HT1080 (cell line): ENCODE measurements at places on chromosomes 4 and X. TPM values are rescaled to one million over a fixed set of nuclear protein-coding genes. Genes with fewer than 3 reads are reported as not detected.

Gene C4orf51
- total RNA-seq = not detected in 2 replicates

Gene PLAC8
- not detected in 2 replicates for total RNA-seq

DNA sequence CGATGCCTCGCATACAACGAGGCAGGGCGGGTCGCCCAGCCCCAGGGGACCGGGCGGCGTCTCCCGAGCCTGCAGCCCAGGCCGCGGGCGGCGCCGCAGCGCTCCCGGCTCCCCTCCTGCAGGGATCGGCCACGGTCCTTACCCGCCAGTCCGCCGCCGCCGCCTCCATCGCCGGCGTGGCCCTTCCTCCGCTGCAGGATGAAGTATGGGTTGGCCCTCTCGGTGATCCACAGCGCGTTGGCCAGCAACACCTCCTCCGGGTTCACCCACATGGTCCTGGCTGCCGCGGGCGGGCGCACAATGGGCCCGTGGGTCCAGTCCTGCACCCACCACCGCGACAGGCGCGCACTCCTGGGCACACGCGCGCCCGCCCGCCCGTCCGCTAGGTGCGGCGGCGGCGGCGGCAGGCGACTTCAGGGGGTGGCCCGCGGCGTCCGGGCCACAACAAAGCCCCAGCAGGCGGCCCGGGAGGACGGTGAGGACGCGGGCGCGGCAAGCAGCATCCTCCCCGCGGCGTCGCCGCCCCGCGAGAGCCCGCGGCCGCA is 339 bp downstream of the TBC1D9 start:
- DNase-seq = peak; percentile 34

Gene KCND1
- total RNA-seq = 0.23 and 0.42 TPM in 2 replicates

- peak; percentile 39 for DNase-seq
Measured at GRCh38 chrX:118350221-118350620, 4.3 kb downstream of the WDR44 start.

Gene ERAS
- total RNA-seq = not detected in 2 replicates

Gene CXCL3
- 3.8 and 5.5 TPM in 2 replicates for total RNA-seq

GRCh38 chr4:147011411-147011810 is 65.7 kb upstream of the TTC29 start:
- DNase-seq = no peak

GRCh38 chr4:25441519-25442117 is 64.6 kb downstream of the ANAPC4 start:
- peak; percentile 66 for DNase-seq

- DNase-seq = no peak
Measured at GRCh38 chrX:35023683-35024082, 81.1 kb downstream of the FAM47B start.

- no peak for DNase-seq
Measured at GRCh38 chrX:39899856-39900776, 197.6 kb downstream of the BCOR start.

GRCh38 chrX:39388730-39389129 is 587.5 kb downstream of the MID1IP1 start:
- no peak for DNase-seq

DNA sequence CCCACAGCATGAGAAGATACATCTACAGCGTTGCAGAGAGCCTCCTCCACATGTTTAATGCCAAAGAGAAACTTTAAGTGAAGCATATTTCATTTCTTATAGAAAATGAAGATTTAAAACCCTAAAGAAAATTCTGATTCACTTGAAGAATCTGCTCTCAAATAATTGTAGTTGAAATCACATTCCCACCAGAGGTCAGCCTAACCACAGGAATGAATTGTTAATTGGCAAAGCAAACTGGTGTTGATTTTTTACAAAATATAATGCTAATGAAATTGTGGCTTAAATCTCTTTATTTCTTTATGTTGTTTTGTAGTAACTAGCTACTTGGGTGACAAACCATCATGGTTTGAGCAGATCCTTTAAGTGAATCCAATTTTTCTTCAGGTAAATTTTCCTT is 31.1 kb upstream of the WDR17 start:
- DNase-seq = no peak

Gene GAGE2A
- 5.9 and 15.7 TPM in 2 replicates for total RNA-seq

Gene ZCCHC13
- total RNA-seq = not detected in 2 replicates

Gene HERC5
- 0.20 and 0.95 TPM in 2 replicates for total RNA-seq

GRCh38 chr4:74320559-74321118 is 12.4 kb downstream of the EPGN start:
- DNase-seq = peak; percentile 83

DNA sequence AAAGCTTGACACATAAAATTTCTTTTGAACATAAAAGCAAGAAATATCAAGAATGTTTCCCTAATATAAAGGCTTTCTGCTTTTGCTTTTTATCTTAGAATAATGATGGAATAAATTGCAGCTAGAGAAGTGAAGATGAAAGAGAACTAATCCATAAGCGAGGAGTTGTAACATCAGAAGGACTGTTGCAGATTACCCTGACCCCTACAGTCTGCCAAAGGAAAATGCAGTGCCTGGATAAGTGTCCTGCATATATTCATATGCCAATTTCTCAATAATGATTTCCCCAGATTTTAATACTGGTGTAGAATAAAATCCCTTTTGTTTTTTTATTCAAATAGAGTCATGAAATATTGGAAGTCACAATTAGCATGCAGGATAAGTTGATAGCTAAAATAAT is 115.9 kb downstream of the MAGEC2 start:
- no peak for DNase-seq

- peak; percentile 41 for DNase-seq
Measured at GRCh38 chr4:153651587-153651986, 32.5 kb upstream of the TLR2 start.

GRCh38 chr4:73743281-73743680 is 2.9 kb downstream of the CXCL8 start:
- no peak for DNase-seq

DNA sequence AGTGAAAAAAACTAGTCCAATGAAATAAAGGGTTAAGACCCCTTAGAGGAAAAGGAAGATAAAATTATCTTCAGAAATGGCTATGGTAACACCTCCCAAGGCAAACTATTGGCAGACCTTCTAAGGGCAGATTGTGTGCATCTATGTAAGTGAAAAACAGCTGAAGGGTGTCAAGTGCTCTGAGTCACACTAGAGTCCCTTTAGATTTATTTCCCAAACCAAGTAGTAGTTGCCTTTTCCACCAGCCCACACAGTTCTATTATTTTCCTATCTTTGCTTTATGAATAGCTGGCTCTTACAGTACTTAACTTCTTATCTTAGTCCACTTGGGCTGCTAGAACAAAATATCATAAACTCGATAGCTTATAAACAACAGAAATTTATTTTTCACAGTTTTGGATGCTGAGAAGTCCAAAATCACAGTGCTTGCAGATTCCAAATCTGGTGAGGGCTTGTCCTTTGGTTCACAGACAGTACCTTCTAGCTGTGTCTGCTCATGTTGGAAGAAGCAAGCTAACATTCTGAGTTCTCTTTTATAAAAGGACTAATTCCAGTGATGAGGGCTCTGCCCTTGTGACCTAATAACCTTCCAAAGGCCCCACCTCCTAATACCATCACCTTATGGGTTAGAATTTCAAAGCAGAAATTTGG is 143.6 kb downstream of the GRID2 start:
- DNase-seq = no peak

Gene BEX3
- total RNA-seq = 198 and 210 TPM in 2 replicates

- DNase-seq = no peak
Measured at GRCh38 chr4:153523941-153524386, 57.8 kb downstream of the TMEM131L start.

DNA sequence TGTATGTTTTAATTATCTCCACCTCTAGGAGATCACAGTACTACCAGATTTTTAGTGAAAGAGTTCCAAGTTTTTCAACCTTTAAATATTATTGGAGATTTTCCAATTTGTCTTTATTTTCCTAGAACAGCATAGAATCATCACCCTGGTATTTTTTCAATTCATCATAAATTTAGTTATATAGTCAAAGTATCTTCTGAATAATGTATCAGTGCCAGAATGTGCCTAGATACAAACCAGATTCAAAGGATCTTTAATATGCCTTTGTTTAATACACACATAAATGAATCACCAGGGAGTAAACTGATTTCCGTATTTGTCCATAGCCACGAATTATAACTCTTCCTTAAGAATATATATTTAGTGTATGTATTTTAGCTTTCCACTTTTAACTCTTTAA is 1373.1 kb downstream of the STIM2 start:
- no peak for DNase-seq

Gene RNF175
- total RNA-seq = not detected in 2 replicates

DNA sequence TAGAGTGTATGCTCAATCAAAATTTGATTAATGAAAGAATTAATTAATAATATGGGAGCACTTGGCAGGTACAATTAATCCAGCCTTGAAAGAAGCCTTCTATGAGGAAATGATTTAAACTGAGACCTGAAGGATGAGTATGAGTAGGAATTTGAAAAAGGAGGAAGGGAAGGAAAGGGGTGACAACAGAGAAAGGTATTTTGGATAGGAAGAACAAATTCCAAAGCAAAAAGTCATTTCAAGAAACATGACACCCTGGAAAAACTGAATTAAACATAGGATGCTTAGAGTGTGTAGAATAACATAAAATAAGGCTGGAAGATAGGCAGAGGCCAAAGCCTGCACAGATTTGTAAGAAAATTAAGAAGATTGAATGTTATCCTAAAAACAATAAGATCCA is 29.6 kb downstream of the PHOX2B start:
- peak; percentile 88 for DNase-seq

- DNase-seq = no peak
Measured at GRCh38 chr4:147088146-147088545, 142.5 kb upstream of the TTC29 start.

Gene SERTM2
- total RNA-seq = 0.20 TPM in 1 of 2 replicates, not detected in the other

Gene PRKG2
- total RNA-seq = 0.05 TPM in 1 of 2 replicates, not detected in the other

Gene RADX
- total RNA-seq = 4.2 and 5.9 TPM in 2 replicates

Gene CHRNA9
- 2.6 and 6.3 TPM in 2 replicates for total RNA-seq

DNA sequence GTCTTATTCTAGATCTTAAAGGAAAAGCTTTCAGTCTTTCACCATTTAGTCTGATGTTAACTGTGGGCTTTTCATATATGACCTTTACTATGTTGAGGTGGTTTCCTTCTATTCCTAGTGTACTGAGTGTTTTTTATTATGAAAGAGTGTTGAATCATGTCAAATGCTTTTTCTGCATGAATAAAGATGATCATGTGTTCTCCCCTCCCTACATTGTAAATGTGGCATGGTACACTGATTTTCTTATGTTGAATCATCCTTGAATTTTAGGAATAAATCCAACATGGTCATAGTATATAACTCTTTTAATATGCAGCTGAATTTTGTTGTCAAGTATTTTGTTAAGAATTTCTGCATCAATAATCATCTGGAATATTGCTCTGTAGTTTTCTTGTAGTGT is 4.3 kb downstream of the CLGN start:
- no peak for DNase-seq

Gene BMPR1B
- 3.2 and 4.7 TPM in 2 replicates for total RNA-seq

- no peak for DNase-seq
Measured at GRCh38 chrX:103811858-103812257, 20.2 kb downstream of the RAB9B start.

Gene ZNF157
- not detected in 2 replicates for total RNA-seq

Gene ARL9
- not detected in 2 replicates for total RNA-seq

Gene PNMA5
- total RNA-seq = not detected in 2 replicates

Gene MAPK10
- total RNA-seq = 0.03 and 2.0 TPM in 2 replicates

DNA sequence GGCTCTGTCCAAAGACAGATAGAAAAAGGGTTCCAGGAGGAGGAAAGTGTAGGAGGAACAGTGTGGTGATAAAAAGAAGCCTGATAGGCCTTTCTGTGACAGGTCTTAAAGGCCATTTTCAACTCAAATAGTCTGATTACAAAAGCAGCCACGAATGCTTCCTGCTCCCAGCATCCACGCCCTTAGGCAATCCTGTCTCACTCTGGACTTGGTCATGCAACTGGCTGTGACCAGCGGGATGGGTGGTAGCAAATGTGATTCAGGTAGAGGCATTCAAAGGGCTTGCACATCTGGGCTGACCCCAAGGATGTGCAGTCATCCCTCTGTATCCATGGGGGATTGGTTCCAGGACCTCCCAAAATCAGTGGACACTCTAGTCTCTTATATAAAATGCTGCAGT is 14.4 kb upstream of the SEPSECS start:
- peak; percentile 31 for DNase-seq

Gene TMEM154
- 10.0 and 16.3 TPM in 2 replicates for total RNA-seq

Gene FHDC1
- 0.03 and 0.23 TPM in 2 replicates for total RNA-seq

- no peak for DNase-seq
Measured at GRCh38 chr4:119652998-119653397, 24.4 kb upstream of the PDE5A start.

DNA sequence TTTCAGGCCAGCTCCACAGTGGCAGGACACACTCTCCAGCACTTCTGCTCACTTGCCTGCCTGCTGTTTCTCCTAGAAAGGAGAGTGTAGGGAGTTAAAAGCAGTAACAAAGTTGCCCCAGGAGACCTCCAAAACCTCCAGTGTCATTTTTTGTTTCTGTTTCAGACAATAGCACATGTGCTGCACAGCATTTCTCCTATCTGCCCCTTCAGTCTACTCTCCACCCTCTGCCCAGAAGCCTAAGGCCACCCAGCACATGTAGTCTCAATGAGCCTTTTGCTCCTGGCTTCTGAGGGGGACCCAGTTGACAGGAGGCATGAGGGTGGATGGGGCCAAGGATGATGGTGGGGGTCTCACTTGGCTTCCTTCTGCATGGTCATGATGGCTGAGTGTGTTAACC is 329.6 kb upstream of the CLNK start:
- no peak for DNase-seq

DNA sequence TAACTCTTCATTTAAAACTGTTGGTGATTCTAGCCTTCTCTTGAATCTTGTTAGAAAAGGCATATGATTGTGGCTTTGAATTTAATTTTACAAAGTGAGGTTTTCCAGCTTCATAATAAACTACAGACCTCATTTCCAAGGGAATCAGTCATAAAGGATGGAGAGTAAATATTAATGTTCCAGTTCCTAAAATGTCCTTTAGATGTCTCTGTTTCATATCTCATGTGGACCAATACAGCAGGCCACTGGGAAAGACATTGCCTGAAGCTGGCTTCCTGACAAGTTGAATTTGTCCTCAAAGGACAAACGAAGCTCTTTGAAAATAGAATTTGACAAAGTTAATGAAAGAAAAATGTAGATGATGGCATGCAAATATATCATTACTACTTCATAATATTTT is 125.4 kb downstream of the ZNF330 start:
- DNase-seq = peak; percentile 57

DNA sequence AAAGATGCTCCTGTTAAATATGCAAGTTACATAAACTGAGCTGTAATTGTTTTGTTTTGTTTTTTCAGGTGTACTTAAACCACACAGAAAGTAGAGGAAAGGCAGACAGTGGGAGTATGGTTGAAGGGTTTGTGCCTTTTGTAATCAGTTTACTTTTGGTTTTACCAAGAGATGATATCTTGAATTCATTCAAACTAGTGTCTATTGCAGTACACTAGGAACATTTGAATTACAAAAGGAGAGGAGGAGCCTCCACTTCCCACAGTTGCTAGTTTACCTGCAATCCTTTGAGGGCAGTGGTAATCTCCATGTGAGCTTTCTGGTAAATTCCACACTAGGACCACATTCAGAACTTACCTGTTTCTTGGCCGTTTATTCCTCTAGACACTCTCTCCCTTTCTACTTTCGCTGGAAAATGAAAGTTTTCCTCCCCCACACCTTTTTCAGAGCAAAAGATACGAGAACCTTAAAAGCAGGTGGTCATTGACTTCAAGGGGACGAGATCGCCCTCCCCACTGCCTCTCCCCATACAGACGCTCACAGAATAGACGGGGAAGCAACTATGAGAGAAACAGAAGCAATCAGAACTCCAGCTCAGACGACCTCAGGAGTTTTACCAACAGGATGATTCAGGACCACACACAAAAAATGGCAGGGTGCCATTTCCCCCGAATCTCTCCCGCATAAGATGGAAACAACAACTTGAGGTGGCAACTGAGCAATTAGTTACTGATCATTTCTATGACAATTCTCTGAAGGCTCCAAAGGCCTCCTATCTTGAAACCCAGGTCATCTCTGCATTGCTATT is 3.3 kb downstream of the RBM47 start:
- peak; percentile 10 for DNase-seq
